ENCODE measurements at places on chromosomes 7 and 10.

DNA sequence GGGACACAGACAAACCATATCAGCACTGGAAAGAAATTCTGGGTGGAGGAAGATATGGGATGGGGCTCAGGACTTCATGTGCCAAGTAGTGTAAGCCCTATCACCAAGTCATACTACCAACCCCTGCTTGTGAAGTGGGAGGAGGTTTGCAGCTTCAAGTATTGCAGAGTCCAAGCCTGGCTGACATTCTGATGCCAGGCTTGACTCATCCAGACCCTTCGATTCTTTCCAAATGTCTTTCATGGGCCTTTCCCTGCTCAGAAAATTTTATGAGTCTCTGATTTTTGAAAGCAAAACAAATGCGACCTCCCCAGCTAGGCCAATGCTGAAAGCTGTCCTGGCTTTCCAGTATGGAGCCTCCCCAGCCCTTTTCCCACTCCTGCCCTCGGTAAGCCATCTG is 45.1 kb upstream of the SMNDC1 start:
- DNase-seq, result no peak

DNA sequence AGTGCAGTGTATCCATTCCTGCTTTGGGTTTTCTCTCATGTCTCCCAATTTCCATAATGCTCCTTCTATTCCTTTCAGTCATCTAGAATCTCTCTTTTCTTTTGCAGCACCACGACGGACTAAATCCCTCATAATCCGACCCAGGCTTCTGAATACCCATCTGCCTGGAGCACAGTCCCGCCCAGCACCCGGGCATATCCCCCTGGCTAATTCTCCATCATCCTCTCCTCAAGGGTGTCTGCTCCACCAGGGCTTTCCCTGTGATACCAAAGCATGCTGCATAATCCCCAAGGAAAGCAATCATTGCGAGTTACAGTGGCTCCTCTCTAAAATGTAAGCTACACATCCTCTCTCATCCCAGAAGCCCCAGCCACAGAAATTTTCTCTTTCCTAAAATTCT is 321.9 kb downstream of the CCDC3 start:
- DNase-seq, result no peak

DNA sequence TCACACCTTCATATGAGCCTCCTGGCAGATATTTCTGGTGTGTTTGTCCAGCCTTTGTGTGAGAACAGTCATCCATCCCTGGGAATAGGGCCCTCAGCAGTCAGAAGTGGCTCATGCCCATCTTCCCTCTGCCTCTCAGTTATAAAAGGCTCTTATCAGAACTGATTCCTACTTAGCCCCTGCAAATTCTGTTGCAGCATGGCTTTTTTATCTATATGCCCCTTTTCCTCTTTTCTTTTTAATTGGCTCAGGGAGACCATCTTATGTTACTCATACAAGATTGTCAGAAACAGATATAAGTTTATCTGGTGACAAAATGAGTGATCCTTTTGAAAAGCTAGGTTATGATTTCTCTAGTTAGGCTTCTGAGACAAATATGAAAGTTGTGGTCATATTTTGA is 194.1 kb downstream of the CREB5 start:
- no peak for DNase-seq

- DNase-seq, result no peak
Measured at GRCh38 chr10:129107525-129107924, 359.5 kb upstream of the MGMT start.

DNA sequence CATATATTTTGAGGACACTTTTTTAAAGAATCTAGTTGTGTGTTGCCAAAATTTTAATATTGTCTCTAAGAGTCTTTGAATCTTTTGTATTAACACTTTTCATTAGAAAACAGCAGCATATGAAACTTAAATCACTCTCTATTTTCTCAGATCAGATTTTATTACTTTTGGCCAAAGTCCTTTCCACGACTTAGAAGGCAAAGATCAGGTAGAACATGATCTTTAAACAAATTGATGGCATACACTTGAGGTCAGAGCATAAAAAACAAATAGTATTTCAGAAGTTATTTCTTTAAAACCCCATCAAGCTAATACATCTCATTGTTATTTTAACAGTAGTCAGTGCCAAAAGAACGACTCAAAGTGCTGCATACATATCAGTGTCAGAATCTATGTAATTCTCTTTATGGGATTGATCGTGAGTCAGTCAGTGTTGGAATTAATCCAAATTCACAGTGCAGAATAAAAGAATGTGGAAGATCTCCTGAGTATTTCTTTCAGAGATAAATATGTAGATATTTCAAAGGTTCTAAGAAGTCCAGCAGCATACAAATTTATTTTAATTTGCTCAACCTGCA is 9.6 kb upstream of the AGMO start:
- DNase-seq, result no peak

- no peak for DNase-seq
Measured at GRCh38 chr7:155466814-155467733, 9.1 kb downstream of the EN2 start.

- no peak for DNase-seq
Measured at GRCh38 chr10:80158598-80159127, 26.1 kb downstream of the PLAC9 start.

DNA sequence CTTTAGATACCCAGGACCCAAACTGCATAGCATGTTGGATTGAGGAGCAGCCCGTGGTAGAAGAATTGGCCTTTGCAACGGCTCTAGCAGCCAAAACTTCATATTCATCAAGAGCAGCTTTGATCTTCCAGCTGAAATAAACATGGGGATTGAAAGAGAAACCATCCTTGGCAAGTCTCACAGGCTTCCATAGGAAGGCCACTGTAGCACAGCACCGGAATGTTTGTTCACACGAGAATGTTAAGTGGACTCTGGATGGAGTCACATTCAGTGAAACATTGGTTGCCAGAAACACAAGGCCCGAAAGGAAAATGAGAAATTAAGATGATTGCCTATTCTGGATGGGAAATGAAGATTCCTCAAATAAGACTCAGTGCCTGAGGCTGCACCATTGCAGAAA is 97.4 kb downstream of the RAB18 start:
- DNase-seq, result no peak

DNA sequence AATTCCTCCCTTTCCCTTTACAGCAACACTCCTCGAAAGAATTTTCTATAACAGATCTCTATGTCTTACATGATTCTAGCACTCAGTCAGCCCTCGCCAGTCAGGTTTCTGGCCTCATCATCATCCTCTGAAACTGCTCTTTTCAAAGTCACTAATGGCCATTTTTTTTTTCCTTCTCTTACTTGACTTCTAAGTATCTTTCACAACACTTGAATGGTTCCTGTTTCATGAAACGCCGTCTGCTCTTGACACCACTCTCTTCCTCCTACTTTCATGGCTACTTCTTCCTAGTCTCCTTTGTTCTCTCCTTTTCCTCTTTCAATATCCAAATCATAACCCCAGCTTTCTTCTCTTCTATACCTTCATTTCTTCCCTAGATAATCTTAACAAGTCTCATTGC is 100.5 kb upstream of the NRP1 start:
- DNase-seq, result no peak

- DNase-seq, result no peak
Measured at GRCh38 chr7:150753239-150753638, 16.0 kb downstream of the GIMAP5 start.

DNA sequence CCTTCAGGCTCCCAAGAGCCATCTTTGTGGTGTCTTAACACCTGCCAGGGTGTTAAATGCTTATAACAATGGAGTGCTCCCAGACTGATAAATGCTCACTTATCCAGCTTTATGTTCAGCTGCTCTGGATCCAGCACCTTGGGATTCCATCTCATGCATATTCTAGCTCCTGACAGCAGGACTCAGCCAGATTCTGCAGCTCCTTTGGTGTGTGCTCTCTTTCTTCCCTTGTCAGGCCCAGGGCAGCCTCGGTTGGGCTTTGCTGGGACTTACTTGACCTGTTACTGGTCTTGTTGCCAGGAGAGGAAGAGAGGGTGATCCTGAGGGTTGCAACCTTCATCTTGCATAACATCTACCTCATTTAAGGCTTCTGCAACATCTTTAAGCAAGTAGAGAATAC is 59.4 kb upstream of the CCNY start:
- DNase-seq, result no peak

GRCh38 chr7:32921896-32922295 is 30.3 kb upstream of the KBTBD2 start:
- DNase-seq, result no peak

- DNase-seq, result no peak
Measured at GRCh38 chr7:12805518-12805928, 118.1 kb downstream of the ARL4A start.

DNA sequence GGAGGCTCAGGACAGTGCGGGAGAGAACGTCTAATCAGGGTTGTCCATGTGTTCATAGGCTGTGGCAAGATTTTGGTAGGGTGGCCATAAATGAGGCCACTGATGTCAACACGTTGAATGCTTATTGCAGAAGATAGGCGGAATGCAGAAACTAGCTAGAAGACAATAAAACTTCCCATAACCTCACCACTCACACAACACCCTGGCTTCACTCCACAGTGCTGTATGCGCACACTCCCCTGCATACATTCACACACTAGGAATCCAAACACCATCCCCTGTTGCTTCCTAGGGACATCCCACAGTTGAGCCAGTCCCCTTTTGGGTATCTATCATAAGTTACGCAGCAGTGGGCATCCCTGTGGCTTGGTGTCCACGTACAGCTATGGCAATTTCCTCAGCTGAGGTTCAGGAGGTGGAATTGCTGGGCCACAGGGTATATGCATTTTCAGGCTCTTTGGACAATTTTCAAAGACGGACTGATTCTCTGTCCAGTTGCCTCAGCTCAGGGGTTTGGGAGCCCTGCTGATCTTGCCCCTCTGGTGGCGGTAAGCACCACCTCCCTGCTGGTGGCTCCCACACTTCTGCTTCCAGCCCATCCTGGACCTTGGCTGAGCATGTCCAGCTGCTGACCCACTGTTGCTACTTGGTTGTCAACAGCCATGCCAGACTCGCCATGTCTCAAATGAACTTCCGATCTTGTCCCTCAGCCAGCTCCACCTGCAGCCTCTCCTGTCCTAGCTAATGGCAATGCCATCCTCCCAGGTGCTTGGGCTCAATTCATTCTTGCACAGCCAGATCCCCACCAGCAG is 36.4 kb downstream of the CDH23 start:
- no peak for DNase-seq

DNA sequence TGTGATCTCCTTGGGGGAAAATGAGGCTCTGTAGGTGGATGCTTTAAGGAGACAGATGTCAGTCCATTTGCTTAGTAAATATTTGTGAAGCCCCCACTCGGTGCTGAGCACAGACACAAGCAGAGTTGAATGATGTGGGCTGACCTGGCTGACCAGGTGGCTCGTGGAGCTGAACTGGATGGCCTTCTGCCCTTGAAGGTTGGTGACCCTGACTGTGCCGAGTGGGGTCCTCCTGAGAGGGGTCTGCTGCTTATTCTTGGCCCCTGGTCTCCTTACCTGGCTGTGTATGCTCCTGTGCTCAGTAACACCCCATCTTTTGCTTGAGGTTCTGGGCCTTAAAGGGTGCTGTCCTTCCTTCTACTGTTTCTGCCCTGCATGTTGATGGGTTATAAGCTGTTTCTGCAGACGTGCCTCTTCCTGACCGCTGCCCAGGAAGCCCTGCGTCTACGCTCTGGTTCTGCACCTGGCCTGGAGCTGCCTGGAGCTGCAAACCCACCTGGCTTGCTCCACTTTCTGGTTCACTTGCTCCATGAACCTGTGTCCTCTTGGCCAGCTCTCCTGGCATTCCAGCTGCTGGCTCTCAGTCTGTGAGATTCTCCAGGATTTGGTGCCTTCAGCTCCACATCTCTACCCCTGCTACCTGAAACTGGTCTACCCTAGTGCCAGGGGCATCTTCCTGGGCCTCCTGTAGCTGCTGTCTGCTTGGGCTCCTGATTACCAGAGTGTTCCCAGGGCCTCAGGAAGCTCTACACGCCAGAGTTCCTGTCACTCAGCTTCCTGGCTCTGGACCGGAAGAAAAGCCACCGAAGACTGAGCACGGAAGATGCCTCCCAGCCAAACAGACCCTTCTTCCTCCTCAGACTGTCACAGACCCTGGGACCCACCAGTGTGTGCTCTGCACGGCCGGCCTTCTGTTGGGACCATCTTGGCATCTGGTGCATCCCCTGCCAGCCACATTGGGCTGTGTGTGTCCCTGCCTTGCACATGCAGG is 76.5 kb downstream of the ADCY1 start:
- no peak for DNase-seq

GRCh38 chr7:56115852-56116538 is at the start of gene NUPR2:
Gene NUPR2, minus strand, starts transcription at chr7:56116417. Its CDS starts 103 bp downstream, at chr7:56116314.
- DNase-seq, result no peak

DNA sequence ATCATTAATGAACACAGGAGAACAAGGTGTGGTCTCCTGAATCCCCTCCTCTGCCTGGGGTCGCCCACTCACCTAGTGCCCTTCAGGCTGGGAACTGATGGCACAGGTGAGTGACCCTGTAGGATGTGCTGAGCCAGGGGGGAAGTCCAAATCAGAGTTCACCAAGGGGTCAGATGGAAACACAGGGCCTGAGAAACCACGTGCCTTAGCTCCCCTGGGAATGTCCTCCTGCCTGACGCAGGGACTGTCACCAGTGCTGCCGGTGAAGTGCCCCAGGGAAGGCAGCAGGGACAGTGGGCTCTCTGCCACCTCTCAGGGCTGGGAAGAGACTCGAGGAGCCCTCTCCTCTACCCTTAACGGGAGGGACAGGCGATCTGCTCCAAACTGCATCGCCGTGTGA is 5.8 kb upstream of the PYROXD2 start:
- DNase-seq, result no peak

Measured in stimulated activated CD8-positive, alpha-beta memory T cell treated with anti-CD3 and anti-CD28 coated beads, Interleukin-12 subunit alpha, Interleukin-12 subunit beta, amount 100 ng/mL, for 1 hour (primary cell).